ENCODE measurements at places on chromosomes 11 and 22.

- no peak for DNase-seq
Observed at GRCh38 chr22:22731374-22731676, 86.9 kb downstream of the GGTLC2 start.

- no peak for DNase-seq
Observed at GRCh38 chr22:28075358-28075981, 156.4 kb upstream of the PITPNB start.

GRCh38 chr11:30023074-30023473, 6.2 kb upstream of the KCNA4 start:
- no peak for DNase-seq

DNA sequence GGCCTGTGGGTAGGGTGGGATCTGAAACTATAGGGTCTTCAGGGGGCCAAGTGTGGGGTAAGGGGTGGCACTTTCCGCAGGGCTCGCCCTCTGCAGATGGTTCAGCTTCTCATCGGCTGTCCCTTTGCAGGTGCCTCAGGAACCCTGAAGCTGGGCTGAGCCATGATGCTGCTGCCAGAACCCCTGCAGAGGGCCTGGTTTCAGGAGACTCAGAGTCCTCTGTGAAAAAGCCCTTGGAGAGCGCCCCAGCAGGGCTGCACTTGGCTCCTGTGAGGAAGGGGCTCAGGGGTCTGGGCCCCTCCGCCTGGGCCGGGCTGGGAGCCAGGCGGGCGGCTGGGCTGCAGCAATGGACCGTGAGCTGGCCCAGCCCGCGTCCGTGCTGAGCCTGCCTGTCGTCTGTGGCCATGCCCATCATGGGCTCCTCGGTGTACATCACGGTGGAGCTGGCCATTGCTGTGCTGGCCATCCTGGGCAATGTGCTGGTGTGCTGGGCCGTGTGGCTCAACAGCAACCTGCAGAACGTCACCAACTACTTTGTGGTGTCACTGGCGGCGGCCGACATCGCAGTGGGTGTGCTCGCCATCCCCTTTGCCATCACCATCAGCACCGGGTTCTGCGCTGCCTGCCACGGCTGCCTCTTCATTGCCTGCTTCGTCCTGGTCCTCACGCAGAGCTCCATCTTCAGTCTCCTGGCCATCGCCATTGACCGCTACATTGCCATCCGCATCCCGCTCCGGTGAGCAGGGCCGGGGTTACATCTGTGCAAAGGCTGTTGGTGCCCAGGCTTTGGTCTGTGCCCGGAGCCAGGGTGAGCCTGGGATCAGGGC, 5.8 kb downstream of the ADORA2A start:
- no peak for DNase-seq

DNA sequence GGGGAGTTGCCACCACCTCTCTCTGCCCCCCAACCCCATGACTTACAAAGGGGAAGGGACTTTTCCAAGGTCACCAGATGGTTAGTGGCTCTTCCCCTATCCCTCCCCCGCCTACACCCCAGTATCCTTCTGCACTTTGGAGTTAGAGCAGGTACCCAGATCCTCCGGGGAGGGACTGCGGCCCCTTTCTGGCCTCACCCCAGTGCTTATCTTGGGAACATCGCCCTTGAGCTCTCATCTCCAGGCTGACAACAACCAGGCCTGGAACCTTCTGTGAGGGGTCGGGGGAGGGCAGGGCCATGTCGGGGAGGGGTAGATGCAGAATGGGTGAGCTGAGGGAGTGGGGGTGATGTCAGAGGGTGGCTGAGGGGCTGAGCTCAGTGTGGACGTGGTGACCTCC, 7.5 kb upstream of the NAALADL1 start:
- no peak for DNase-seq

DNA sequence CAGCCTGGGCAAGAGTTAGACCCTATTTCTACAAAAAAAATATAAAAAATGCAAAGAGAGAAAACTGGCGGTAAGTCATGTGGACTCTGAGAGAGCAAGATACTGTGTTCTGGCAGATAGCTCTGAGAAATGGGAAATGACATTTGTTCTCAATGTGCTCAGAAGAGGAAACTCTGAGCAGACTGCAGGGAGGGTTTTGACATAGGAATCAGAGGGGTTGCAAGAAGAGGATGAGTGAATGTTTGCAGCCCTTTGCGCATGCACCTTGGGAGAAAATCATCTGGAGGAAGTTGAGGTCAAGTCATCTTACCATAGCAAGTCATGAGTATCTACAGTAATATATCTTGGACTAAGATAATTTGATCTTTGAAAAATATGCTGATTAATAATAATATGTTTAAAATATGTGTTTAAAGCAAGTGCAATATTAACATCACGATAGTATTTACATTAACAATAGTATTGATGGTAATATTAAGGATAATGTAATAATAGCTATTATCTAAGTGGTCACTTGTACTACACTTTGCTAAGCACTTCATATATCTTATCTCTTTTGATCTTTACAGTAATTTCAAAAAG, 2.6 kb downstream of the ACER3 start:
- DNase-seq, result no peak

Measured in CD4-positive, alpha-beta T cell treated with Interleukin-6 at 100 ng/mL for 8 hours (primary cell).